ENCODE measurements at places on chromosomes 16 and 17.

GRCh38 chr17:27569257-27569722 is 61.7 kb upstream of the LGALS9 start:
- DNase-seq, result no peak

GRCh38 chr16:85982563-85982939 is 83.6 kb downstream of the IRF8 start:
- no peak for DNase-seq

DNA sequence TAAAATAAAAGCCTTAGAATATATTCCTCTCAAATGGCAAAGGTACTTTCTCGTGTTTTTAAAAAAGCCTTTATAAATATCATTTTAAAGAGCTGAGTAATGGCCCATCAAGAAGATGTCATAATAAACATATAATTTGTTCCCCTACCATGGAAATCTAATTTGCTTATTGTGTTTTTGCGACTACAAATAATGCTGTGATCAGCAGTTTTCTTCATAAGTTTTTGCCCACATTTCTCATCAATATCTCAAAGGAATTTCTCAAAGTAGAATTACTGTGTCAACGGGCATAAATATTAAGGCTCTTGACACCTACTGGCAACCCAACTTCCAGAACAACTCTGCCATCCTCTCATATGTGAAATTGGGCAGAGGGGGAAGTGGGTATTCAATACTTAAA is 17.5 kb downstream of the ZNF18 start:
- DNase-seq, result no peak

DNA sequence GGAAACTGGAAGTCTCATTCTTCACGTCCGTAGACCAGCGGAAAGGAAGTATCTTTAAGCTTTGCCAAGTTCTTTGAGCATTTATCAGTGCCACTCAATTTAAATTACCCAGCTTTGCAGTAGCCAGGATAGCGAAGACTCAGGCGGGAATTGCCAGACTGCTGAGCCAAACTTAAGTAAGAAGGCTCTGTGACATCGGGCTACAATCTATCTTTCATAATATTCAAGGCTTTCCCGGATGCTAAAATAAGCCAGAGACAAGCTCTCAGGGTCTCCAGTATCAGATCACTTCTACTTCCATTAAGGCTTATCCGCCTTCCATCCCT is 436 bp upstream of the BRIP1 start:
- no peak for DNase-seq

DNA sequence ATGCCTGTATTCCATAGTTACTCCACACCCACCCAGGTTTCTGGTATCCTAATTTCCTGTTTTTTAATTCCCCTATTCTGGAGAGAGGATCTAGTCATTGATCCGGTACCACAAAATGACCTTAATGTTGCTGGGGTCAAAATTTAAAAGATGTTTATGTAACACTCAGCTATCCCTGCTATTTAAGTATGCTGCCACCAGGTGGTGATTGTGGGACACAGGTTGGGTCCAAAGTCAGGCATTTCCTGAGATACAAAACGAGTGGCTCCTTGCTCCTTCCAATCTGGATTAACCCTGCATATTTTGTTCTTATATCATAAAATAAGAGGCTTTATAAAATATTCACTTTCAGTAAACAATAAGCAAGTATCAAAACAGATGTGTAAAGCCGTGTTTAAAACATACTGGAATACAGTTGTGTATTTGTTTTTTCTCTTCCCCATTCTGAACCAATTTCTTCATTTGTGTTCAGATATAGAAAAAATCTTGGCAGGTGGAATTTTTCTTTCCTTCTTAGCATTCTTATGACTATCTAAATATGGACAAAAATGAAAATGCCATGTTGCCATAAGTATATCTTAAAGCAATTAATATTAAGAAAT is 16.3 kb downstream of the HS3ST4 start:
- no peak for DNase-seq

DNA sequence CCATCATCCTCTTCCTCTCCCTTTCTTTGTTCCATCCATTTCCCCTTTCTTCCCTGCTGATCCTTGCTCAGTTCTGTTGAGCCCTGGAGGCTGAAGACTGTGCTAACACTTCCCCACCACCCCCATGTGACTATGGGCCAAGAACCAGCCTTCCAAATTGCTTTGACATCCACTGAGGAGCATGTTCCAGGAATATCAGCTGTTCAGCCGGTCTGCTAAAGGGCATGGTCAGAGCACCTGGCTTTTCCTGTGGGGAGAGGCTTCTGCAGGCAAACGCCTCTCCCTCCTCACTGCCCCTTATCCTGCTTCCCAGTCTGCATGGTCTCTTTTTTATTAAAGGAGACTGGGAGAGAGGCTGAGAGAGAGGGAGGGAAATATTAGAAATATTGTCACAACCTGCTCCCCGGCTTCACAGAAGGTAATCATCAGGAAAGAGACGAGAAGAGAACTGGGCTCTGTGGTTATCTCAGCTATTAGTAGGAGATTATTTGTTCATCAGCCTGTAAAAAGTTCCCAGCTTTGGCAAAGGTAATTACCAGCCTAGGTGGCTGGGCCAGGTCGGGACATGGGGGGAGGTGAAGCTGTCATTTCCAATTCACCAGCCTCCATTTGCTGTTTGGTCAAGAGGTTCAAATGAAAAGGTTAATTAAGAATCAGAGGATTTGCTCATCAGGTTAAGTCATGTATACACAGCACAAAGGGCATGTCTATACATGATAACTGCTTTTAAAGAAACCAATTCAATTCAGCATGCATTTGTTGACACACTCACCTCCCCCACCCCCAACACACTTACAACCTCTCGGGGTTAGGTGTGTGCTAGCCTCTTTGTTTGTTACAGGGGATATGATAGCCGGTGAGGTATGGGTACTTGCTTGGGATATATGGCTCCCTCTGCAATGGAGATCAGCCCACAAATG is 83.7 kb upstream of the CRHR1 start:
- DNase-seq, result no peak

Measured in amygdala (tissue), 56 donors.